Activated T-helper 2 cell treated with anti-CD3 and anti-CD28 coated beads, Interferon-gamma antibody, Interleukin-2, Interleukin-4, amounts not matched to agents 10 μg/mL and 5 μg/mL and 100 μg/mL, durations not matched to agents 14 hours and 24 hours and 36 hours (primary cell): ENCODE measurements at places on chromosomes 2 and 18. TPM values are rescaled to one million over a fixed set of nuclear protein-coding genes. Genes with fewer than 3 reads are reported as not detected.

DNA sequence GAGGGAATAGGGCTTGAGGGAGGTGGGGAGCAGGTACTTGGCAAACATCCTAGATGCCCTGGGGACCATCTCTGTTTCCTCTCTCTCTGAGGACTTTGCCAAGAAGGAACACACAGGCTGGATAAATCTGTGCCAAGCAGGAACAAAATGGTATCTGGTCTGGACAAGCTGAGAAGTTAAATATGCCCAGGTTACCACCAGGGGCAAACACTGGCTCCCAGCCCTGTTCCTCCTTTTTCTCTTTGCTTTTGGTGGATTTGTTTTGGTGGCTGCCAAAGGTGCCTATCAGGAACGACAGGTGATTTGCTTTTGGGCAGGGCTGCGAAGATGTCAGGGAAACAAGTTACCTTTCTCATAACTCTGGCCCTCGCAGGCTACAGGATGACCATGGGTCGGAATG is 227.5 kb upstream of the SMAD2 start:
- H3K27me3 ChIP-seq, result peaks cover 57% of the 10 kb centered on the region
- H3K4me3 ChIP-seq, result no peak overlapping the region
- no peak overlapping the region for H3K27ac ChIP-seq
- H3K36me3 ChIP-seq, result no peaks in the 10 kb centered on the region
- DNase-seq, result no peak
- H3K4me1 ChIP-seq, result peaks cover 1% of the 10 kb centered on the region

DNA sequence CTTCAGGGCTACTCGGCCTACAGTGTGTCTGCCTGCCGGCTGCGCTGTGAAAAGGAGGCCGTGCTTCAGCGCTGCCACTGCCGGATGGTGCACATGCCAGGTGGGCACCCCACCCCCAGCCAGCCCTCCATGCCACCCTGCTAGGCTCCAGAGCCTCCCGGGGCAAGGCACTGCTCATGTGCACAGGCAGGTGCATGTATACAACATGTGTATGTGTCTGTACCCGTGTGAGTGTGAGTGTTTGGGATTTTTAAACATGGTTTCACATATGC is 11.3 kb downstream of the CHPF start:
- no peak for DNase-seq
- no peak overlapping the region for H3K27ac ChIP-seq
- H3K4me3 ChIP-seq, result no peak overlapping the region
- peaks cover 32% of the 10 kb centered on the region for H3K27me3 ChIP-seq
- no peaks in the 10 kb centered on the region for H3K36me3 ChIP-seq

DNA sequence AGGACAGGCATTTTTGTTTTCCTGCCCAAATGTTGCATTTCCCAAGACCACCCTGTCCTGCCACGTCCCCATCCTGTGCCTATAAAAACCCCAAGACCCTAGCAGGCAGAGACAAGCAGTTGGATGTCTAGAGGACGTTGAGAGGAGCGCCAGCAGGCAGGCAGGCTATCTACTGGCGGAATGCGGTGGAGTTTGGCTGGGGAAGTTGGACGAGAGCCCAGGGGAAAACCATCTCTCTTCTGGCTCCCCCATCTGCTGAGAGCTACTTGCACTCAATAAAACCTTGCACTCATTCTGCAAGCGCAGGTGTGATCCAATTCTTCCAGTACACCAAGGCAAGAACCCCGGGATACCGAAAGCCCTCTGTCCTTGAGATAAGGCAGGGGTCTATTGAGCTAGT is 72.5 kb downstream of the ARL6IP6 start:
- no peaks in the 10 kb centered on the region for H3K36me3 ChIP-seq
- H3K27ac ChIP-seq, result no peak overlapping the region
- no peak overlapping the region for H3K4me3 ChIP-seq
- no peak for DNase-seq

The POMC gene
- total RNA-seq, result 5.8 and 6.7 TPM in 2 replicates

The ALPG gene
- total RNA-seq, result not detected in 2 replicates
